ENCODE measurements at places on chromosomes 4 and X.

DNA sequence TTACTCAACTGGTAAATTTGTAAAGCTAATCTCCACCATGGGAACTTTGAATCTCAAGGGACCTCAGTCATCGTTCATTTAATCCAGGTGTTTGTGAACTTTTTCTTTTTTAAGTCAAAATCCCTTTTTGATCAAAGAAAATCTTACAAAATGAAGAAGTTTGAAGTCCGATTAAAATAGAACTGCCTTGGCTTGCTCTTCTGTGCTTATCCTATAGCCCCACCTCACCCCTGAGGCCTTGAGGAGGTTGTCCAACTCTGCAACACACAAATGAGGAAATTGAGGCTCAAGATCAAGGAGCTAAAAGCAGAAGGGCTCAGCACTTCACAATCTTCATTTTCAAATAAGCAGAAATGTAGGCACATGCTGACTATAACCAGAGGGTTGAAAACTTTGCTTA is 240.3 kb upstream of the SFRP2 start:
- DNase-seq = no peak

DNA sequence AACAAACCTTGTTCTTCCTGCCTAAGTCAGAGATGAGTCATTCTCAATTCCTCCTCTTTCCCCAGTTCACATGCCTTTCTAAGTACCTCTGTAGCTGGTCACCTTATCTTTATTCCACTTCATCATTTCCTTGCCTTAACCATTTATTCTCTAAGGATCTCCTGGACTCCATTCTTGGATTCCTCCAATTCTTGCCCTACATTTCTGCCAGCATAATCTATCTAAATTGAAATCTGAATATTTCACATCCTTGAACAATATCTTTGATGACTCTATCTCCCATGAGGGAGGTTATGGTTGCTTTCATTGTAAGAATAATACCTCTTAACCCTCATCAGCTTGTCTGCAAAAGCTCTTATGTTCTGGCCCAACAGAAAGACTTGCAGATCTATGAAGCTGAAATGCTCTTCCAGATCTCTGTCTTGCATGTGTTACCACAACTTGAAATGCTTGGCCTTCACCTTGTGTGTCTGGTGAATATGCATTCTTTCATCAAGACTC is 28.6 kb upstream of the PDE5A start:
- no peak for DNase-seq

GRCh38 chr4:81506731-81507130 is 35.0 kb upstream of the RASGEF1B start:
- no peak for DNase-seq

DNA sequence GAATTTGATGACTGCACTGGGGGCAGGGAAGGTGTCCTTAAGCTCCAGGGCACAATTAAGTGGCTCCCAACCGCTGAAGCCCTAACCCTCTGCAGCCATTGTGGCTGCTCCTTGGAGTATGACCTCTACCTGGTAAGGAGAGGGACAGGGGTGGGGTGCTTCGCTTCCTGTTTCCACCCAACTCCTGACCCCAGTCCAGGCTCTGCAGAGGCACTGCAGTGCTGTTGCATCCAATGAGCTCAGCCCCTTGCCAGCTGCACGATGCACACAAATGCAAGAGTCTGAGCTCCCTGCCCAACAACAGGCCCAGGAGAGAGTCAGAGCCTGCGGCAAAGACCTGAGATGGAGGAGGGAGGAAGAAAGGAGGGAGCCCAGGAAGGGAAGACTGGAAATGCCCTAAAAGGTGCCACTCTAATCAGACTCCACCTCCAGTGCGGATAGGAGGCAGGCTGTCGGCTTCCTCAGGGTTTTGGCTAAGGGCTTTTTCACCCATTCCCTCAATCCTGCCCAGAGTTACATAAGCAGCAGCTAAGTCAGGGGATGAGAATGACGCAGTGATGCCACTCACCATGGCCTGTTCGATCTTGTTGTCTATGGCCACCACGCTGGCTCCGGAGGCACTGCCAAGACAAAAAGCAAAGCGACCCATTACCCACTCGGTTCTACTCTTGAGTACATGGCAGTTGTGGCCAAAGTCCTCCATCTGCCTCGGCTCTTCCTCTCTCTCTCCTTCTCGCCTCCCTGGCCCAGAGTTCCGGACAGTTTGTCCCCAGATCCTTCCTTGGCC is 60.1 kb downstream of the TSC22D3 start:
- no peak for DNase-seq

- no peak for DNase-seq
Observed at GRCh38 chrX:19513383-19513782, 1.9 kb downstream of the MAP3K15 start.

- DNase-seq = no peak
Observed at GRCh38 chrX:49184294-49185281, 1.6 kb downstream of the PRICKLE3 start.

DNA sequence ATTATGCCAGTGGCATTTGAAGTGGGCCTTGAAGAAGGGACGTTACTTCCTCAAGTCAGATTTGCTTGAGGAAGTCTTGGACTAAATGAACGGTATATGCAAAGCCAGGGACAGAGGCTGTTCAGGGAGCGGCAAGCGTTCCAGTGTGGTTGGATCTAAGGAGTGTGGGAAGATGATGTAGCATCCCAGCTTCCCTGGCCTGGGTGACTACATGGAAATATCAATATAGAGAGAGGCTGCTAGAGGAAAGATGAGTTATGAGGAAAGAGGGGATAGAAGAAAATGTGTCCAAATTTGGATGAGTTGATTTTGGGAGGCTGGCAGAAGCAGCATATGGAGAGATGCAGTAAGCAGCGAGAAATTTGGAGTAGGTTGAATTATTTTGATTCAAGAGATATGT is 432.5 kb upstream of the TENM3 start:
- no peak for DNase-seq

DNA sequence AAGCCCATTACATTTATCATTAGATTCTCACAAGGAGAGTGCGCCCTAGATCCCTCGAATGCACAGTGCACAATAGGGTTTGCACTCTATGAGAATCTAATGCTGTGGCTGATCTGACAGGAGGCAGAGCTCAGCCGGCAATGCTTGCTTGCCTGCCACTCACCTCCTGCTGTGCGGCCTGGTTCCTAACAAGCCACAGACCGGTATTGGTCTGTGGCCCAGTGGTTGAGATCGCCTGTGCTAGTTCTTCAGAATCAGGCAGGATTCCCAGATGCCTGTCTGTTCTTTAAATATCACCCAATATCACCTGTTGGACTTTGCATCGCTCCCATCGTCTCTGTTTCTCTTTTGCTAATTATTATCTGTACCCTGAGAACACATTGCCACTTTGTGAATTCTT is 14.0 kb downstream of the DSPP start:
- DNase-seq = no peak

DNA sequence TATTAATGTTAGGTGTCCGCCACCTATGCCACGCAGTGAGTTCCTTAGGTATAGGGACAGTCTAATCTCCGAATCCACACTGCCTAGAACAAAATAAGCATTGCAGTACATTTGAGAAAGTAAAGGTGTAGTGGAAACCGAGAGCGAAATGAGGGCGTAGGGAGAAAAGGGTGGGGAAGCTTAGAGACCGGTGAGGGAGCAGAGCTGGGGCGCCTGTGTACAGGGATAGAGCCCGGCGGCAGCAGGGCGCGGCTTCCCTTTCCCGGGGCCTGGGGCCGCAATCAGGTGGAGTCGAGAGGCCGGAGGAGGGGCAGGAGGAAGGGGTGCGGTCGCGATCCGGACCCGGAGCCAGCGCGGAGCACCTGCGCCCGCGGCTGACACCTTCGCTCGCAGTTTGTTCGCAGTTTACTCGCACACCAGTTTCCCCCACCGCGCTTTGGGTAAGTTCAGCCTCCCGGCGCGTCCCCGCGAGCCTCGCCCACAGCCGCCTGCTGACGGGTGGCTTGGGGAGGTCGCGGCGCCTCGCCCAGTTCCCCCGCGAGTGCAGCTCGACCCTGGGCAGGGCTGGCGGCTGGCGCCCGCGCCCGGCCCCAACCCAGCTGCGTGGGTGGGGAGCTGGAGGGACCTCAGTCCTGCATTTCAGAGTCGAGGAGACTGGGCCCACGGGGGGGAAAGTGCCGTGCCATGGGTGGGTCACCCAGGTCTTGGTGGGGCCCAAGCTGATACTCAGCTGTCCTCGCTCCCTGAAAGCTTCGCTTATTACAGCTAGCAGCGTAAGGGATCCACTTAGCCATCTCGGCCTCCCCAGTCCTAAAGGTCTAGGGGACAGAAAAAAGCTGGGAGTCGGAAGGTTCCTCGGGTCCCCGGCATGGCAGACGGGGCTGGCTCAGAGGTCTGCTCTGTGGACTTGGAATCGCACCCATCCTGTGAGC is at the start of gene ANXA3:
ANXA3 (plus strand) TSS at position 351 of the 932 bp plus-strand sequence. CDS start 2,704 bp downstream, outside the sequence.
- DNase-seq = no peak

DNA sequence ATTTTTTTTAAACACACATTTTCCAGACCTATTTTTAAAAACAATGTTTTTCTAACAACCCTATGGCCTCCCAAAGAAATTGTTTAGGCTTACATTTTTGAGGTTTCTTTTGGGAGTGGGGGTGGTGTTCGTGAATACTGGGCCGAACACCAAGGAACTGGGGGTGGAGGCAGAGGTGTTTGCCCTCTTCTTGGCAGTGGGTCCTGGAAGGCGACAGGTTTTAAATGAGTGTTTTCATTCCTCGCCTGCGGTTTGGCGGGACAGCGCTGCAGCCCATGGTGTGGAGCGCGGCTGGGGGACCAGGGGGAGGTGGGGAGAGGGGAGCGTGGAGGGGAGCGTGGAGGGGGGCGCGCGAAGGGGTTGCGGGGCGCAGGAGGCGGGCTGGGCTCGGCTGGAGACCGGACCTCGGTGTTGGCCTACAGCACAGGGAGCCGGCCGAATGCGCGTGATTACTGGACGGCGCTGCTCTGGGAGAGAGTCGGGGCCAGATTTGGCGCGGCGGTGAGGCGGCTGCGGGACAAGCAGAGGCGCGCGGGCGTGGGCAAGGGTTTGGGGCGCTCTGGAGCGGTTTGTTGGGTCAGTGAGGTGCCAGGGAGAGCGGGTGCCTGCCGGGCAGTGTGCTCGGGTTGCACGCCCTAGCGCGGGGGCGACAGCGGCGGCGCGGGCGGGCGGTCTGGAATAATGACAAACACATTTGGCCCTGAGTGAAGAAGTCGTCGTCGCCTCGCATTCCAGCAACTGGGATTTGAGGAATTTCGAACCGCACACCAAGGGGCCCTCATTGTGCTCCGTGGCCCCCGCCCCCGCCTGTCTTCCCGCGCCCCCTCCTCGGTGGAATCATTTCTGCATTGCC is 764 bp downstream of the PDGFRA start:
- DNase-seq = no peak

DNA sequence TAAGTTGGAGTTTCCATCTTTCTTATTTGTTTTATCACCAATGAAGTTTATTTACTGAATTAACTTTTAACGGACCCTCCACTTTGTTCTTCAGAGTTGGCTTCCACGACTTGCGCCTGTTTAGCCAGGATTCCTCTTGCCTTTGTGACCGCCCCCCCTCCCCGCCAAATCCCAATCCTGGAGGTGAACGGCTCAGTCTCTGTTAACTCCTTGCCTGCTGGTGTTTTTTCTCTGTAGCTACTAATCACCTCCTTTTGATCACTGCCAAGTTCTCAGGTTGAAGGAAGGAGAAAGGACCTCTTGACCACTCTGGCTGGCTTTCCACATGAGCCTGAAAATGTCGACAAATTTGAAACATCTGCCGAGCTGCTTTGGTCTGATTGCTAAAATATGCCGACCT is 46.8 kb upstream of the BCOR start:
- DNase-seq = no peak

DNA sequence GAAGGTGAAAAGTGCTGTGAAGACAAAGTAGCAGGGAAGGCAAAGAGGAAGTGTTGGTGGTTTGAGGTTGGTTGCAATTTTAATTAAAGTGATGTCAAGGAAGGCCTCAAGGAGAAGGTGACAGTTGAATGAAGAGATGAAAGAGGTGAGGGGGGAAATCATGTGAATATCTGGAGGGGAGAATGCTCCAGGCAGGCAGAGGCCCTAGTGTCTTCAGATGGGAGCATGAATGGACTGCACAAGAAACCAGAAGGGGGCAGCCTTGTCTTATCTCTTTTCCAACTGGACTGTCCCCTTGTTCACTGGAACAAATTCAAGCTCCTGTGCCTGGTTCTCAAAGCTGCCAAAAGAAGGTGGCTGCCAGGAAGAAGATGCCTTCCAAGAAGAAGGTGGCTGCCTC is 68.4 kb downstream of the MAOB start:
- DNase-seq = no peak

GRCh38 chr4:168321006-168321405 is 2.5 kb upstream of the DDX60 start:
- no peak for DNase-seq

DNA sequence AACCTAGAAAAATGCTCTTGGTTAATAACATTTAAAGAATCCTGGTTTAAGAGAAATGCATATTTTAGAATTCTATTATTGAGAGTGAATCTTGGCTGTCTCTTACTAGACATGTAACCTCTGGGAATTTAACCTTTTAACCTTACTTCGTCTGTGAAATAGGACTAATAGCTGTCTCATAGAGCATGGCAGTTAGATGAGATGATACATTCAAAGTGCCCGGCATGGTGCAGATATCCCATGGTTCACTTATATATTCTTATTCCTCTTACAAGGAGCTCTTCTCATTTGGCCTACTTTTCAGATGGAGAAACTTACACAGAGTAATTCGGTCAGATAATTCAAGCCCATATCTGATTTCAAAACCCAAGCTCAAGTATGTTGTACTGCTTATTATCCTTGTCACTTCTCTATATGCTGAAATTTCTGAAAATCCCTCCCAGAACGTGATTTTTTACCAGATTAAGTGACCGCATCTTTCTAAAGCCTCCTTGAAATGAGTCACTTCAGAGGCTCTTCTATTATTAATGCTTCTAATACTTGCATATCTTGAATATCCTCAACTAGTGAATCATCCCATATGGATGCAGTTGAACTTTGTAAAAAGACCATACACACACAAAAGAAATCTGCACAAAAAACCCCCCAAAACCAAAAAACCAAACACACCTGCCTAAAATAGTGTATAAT is 4.9 kb downstream of the CDKN2AIP start:
- DNase-seq = no peak

DNA sequence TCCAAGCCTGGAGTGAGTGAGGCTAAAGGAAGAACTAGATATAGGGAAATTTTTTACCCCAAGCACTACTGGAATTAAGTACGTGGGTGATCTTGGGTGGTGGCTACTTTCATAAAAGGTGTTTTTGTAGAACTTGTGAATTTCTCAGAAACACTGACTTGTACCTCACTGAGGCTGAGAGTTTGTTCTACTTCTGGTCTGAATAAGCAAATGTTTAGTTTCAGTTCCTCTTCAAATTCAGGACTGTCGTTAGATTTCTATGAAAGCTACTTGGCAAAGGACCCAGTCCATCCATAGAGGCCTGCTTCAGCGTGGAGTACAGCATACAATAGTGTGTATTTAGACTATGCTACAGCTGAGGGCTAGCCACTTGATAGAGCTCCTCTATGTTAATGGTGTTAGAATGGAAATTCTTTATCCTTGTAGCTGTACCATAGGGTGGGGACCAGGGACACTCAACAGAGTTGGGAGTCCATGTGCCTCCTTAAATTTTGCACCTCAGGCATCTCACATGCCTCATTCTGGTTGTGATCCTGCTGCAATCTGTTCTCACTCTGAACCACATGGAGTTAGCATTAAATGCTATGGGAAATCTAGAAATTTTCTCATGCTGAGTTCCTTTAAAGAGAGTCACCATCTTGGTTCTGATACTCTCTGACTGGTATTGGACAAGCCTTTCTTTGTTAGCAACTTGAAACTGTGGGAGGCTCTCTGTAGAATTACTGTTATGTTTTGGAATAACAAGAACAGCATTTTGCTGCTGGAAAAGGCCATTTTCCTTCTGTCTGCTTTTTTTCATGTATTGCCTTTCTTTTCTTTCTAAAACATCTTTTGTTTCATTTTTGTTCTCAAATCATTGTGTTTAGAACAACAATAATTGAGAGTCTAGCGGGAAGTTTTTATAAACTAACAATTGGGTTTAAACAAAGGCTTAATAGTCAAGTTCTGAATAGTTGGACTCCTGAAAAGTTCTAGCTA is 86.8 kb downstream of the PDGFRA start:
- no peak for DNase-seq

All from stimulated activated CD4-positive, alpha-beta T cell treated with anti-CD3 and anti-CD28 coated beads, Interleukin-1b, Interleukin-23, amount 100 ng/mL, for 1 hour (primary cell).